ENCODE measurements at places on chromosomes 1 and 21.

GRCh38 chr1:61082311-61083012, at the start of gene NFIA:
NFIA (plus strand) TSS chr1:61082561.
- DNase-seq: no peak

GRCh38 chr1:67399199-67399993, 30.8 kb downstream of the SERBP1 start:
- no peak for DNase-seq

GRCh38 chr1:8097077-8097799, 71.1 kb upstream of the ERRFI1 start:
- DNase-seq: no peak

DNA sequence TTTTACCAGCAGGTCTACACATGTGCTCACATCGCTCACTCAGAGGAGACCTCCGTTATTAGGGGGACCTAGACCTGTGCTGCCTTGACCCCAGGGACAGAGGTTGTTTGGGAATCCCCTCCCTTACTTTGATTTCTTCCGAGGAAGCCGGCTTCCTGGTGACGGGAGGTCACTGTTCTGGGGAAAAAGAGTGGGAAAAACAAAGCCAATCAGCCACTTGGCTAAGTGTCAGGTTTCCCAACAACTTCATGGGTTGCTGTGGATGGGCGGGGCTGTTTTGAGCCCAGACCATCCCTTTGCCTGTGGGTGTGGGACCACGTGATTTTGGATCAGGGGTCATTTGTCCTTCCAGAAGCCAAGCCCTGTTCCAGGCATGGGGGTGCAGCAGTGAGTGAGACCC, 7.1 kb upstream of the KCNAB2 start:
- no peak for DNase-seq

DNA sequence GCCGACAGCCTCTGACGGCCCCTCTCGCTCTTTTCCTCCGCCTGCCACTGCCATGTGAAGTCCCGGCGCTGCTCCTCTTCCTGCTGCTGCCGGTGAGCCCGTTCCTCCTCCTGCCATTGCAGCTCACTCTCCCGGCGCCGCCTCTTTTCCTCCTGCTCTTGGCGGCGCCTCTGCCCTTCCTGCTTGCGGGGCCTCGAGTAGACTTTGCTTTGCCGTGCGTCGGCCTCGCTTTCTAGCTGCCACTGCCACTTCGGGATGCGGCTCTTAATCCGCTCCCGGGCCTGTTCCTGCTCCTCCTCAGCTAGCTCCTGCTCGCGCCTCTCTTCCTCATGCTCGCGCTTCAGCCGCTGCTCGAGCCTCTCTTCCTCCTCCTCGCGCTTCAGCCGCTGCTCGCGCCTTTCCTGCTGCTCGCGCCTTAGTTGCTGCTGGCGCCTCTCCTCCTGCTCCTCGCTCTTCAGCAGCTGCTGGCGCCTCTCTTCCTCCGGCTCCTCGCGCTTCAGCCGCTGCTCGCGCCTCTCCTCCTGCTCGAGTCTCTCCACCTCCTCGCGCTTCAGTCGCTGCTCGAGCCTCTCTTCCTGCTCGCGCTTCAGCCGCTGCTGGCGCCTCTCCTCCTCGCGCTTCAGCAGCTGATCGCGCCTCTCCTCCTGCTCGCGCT, 4.3 kb downstream of the TCHH start:
- DNase-seq: no peak

GRCh38 chr1:67632811-67633655, 52.0 kb upstream of the GADD45A start:
- DNase-seq: no peak

DNA sequence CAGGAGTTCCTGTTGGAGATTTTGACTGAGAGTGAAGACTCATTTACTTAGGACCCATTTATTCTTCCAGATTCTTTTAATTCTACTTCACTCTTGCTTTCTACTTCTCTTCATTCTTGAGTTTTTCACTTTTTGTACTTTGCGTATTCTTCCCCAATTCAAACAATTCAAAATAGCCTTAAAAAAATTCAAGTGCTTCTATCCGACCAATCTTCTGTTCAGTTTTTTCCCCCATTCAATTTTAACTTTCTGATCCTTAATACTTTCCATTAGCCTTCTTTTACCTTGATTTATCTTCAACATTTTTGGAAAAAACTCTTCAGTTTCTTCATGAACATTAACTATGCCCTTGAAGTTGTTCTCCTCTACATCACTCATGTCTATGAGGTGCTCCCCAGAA, 21.1 kb downstream of the ZFYVE9 start:
- DNase-seq: no peak

- no peak for DNase-seq
These were observed 59.5 kb upstream of the ENAH start for GRCh38 chr1:225712391-225712790.

- DNase-seq: no peak
These were observed 22.1 kb upstream of the PSMB2 start for GRCh38 chr1:35663434-35663833.

DNA sequence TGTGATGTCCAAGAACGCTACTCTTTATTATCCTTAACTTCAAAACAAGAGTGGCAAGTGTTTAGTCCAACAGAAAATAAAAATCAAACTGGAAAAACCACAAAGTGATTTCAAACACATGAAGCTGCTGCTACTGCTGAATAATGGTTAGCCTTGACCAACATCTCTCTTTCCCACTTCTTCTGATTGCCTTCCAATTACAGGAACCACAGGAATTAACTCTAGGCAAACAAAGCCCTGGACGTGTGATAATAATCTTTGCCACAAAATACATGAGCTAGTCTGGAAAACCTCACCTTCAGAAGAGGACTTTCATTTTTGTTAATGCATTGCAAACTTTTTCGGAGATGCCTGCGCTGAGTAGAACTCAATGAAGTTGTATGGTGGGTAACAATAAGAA, 48.6 kb upstream of the COL11A1 start:
- DNase-seq: no peak

GRCh38 chr1:201229771-201230635, 39.4 kb downstream of the IGFN1 start:
- DNase-seq: no peak

DNA sequence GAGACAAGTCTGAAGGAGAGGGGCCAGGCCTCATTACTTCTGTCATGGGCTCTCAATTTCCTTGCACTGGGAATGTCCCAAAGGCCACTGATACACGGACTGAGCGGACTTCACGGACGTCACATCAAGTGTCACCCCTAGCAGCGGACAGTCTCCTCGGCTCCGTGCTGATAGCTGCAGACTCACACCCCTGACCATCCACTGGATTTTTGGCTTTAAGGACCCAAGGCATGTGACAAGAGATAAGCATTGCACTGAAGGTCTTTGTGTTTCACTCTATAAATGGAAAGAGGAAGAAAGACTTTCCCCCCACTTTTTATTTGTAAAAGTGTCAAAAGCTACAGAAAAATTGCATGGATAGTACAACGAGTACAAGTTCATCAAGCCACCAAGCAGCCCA, 200.4 kb upstream of the FGGY start:
- DNase-seq: no peak

- DNase-seq: no peak
These were observed 14.7 kb upstream of the CYYR1 start for GRCh38 chr21:26587736-26588201.

GRCh38 chr1:60483509-60483908, 409.9 kb upstream of the C1orf87 start:
- DNase-seq: no peak

GRCh38 chr1:32619701-32620485, 30.5 kb downstream of the ZBTB8OS start:
- DNase-seq: no peak

DNA sequence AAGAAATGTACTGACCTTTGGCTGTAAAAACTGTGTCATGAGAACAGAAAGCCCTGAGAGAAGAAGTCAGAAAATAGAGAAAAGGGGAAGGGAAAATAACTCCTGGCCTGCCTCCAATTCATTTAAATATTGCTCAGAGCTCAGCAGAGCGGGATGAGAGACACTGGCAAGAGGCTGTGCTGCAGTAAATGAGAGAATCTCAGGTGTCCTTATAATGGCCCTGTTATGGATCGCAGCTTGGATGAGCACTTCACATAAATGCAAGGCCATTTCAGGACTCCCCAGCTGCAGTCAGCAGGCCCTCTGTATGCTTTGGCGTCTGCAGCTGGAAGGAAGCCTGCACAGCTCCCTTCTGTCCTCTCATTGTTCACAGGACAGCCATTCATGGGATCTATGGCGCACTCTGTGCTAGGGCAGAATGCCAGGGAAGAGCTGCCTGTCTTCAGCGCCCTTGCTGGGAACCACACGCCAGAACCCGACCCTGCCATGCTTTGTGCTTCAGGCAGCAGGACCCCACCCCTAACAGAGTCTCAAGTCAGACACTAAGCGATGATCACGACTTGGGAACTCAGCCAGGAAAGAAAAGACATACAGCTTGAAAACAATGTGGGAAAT, 20.7 kb upstream of the ABCB10 start:
- DNase-seq: no peak

- no peak for DNase-seq
These were observed 72.3 kb downstream of the HUNK start for GRCh38 chr21:31945141-31945540.

DNA sequence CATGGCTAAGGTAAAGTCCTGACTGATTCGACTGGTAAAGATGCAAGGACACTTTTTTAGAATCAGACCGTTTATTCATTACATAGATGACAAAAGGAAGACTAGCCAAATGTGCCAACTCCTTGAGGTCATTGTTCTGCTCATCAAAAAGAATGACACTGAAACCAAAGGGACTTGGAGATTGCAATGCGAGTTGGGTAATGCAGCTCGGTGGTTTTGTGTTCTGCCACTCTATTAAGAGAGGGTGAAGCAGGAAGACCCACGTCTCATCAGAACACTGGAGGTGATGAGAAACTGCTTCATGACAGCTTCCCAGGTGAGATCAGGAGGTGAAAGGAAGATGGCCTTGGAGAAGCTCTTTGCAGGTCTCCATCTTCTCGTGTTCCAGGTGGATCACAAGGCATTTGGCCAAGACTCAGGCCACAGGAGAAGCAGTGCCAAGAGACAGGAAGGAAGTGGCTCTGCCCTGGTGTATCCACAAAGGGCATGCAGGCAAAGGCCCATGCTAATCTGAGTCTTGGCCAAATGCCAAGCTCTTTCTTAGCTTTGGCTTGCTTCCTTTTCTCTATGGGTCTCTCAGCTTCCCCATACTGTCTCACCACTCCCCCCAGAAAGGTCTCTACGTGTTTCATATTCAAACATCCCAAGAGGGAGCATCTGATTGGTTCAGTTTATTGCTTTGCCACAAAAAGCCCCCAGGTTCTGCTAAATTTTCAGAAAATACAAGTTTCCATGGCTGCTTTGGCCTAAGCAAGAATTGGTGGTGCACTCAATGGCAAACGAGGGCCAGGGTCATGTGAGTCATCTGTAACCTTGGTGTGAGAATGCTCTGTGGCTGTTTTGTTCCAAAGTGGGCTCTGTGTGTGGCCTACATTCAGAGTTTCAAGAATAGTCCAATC, 5.7 kb upstream of the CCT8 start:
- DNase-seq: no peak

GRCh38 chr1:213715182-213715581, 272.6 kb upstream of the PROX1 start:
- no peak for DNase-seq

GRCh38 chr1:225851805-225852204, 30.4 kb downstream of the TMEM63A start:
- DNase-seq: no peak

DNA sequence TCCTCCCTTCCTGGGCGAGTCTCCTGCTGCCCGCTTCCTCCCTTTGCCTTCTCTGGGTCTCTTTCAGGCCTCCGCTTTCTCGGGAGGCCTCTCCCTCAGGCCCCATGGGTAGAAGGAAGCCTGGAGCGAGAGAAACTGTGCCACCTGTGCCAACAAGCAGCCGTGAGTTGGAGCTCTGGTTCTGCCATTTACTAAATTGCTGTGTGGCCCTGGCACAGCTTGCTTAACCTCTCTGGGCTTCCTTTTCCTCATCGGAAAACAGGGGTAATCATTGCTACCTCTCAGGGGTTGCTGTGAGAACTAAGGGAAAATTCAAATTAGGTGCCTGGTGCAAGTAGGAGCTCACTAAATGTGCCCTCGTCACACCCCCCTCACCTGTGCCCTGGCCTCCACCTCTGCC, 80.4 kb downstream of the PAX7 start:
- no peak for DNase-seq

GRCh38 chr1:237507005-237507404, 383.7 kb downstream of the ZP4 start:
- DNase-seq: no peak

- no peak for DNase-seq
These were observed 65.6 kb downstream of the HHAT start for GRCh38 chr1:210394281-210394821.

DNA sequence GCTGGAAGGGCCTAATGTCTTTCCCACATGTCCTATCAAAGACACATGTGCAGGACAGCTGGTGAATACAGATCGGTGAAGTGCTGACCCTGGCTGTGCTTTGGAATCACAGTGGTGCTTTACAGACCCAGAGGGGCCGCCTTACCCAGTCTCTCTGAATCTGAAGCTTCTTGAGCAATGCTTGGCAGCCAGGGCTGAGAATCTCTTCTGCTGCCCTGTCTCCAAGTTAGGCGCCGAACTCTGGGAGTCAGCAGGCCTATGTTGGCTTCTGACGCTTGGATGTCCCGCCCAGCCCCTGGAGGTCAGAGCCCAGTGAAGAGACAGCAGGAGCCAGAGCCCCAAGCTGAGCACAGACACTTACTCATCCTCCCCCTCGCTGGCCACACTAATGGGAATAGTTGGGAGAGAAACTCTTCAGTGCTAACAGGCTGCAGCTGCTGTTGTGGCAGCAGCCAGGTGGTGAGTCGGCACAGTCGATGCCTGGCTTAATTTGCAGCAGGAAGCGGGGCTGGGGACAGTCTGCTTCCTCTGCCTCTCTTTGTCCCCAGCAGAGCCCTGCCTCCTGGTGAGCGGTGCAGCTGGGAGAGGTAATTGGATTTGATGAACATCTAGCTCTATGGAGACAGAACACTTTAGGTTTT, 68.1 kb downstream of the URB2 start:
- no peak for DNase-seq

- DNase-seq: no peak
These were observed 463.0 kb downstream of the DSCAM start for GRCh38 chr21:40383951-40384350.

- no peak for DNase-seq
These were observed 259 bp downstream of the KCNT2 start for GRCh38 chr1:196607981-196608380.

- DNase-seq: no peak
These were observed at the start of gene AGRN for GRCh38 chr1:1020000-1020404. AGRN (plus strand) TSS chr1:1020120; CDS start chr1:1020173, 53 bp downstream.

DNA sequence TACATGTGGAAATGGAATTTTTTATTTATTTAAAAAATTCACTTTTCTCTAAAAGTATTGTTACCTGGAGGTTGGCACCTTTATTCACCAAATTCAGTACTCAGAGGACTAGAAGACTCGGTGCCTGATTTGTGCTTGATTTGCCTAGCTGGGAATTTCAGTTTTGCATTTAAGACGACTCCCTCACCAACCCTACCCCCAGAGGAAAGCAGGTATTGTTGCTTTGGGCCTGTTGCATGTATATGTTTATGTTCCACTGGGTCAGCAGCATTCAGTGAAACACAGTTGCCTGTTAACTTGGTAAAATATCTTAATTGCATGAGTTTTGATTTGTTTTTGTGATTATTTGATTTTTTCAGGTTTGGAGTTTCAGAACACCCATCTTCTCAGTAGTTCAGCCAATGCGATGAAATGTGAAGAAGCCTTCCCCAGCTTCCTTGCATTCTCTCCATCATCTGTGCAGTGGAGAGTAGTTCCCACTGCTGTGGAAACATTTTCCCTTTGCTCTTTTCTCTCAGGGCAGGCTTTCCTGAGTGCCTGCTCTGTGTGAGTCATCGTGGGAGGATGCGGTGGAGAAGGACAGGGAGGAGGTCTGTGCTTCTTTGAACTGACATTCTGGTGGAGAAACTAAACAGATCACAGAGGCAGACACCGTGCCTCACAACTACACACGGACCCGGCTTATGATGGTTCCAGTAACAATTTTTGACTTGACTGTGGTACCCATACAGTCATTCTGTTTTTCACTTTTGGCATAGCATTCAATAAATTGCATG, 6.4 kb downstream of the ADARB1 start:
- no peak for DNase-seq

Data from stimulated activated CD4-positive, alpha-beta T cell treated with anti-CD3 and anti-CD28 coated beads, Interleukin-15, amount 100 ng/mL, for 1 hour (primary cell).